ENCODE measurements at places on chromosomes 6 and 20.
A peak's percentile ranks its signal among the peaks of the same experiment; 100 is the strongest.

GRCh38 chr6:131122007-131122406 lies 13.3 kb upstream of the AKAP7 start:
- no peak for DNase-seq

DNA sequence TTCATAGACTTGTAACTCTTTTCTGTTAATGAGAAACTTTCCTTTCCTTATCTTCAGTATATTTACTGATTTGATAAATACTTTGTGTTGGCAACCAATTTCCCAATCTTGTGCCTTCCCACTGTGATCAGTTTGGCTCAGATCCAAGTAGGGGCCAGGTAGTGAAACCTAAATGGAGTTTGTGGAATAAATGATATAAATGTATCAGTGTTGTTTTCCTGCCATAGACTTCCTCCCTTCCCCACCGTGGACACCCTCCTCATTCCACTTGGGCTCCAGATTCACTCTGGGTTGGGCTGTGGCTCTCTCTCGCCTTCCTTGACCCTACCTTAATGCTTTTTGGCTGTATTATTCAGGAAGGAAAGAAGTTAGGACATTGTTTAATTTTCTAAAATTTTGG lies 1.3 kb downstream of the ZKSCAN3 start:
- DNase-seq: no peak

GRCh38 chr6:158552055-158552795 lies 7.7 kb upstream of the TMEM181 start:
- no peak for DNase-seq

- no peak for DNase-seq
Observed at GRCh38 chr20:60900618-60901017, 351.4 kb upstream of the CDH4 start.

- DNase-seq: no peak
Observed at GRCh38 chr6:22343864-22344263, 47.0 kb upstream of the PRL start.

DNA sequence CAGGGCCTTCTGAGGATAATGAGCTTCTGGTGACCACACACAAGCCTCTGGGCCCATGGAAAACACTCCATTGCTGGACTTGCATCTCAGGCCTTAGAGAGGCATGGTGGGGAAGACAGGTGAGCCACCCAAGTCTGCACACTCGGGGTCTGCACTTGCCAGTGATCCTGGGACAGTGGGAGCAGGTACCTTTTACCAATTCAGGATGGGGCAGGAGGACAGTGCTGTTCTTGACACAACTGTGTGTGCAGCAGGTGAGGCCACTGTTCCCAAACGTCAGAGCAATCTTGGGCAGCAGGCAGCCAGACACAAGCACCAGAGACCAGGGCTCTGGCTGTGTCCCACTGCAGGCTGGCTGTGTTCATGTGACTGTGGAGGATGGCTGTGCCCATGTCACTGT lies 221.3 kb downstream of the ERMARD start:
- DNase-seq: no peak

- no peak for DNase-seq
Observed at GRCh38 chr6:39508515-39508914, 186.0 kb upstream of the KCNK16 start.

- DNase-seq: no peak
Observed at GRCh38 chr6:108113557-108114519, 39.3 kb upstream of the OSTM1 start.

DNA sequence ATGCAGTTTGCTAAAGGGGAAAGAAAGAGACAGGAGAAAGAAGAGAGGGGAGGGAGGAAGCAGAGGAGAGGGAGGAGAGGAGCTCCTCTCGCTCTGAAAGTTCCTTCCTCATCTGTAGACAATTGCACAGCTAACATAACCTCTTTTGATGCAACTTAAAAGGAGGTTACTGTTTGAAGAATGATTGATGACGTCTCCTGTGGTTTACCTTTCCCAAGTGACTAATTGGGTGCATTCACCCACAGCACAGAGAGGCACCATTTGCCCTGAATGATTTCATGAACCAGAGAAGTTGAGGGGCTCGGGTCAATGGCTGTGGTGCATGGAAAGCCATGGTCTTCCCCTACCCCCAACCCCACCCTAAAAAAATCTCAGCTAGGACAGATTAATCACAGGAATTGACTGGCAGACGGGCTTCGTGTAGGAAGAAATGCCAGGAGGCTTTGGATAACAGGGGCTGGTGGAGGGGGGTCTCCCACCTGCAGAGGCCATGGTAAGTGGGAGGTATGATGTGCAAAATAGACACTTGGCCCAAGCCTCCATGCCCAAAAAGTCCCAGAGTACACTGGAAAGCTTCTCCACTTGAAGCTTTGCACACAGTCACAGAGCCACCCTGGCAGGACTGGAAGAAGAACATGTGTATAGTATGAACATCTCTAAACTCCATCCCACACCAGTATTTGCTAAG lies 213.7 kb downstream of the ANKRD60 start:
- DNase-seq: no peak

- DNase-seq: no peak
Observed at GRCh38 chr6:39834278-39834677, 42.1 kb downstream of the DAAM2 start.

- DNase-seq: peak; percentile 42
Observed at GRCh38 chr6:27251112-27251605, 3.7 kb downstream of the PRSS16 start.

- DNase-seq: no peak
Observed at GRCh38 chr6:84809455-84809854, 45.1 kb upstream of the TBX18 start.

- no peak for DNase-seq
Observed at GRCh38 chr20:41038878-41039404, 10.3 kb downstream of the TOP1 start.

DNA sequence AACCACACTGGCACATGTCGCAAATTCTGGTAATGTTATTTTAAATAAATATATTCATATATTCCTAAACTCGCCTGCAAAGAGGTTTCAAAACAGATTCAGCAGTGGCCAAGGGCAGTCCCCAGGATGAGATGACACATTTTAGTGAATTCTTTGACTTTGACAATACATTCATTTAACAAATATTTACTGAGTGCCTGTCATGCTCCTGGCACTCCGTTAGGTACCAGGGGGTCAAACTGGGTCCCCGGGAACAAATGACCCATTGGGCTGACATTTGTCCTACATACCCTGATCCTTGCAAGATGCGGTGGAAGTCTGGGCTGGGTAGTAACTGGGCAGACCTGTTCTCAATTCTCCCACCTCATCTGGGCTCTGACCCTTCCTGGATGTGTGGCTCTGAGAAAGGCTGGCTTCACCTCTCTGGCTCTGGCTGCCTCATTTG lies 74.9 kb downstream of the FYN start:
- no peak for DNase-seq

GRCh38 chr20:7989379-7989778 lies 30.2 kb downstream of the TMX4 start:
- no peak for DNase-seq

DNA sequence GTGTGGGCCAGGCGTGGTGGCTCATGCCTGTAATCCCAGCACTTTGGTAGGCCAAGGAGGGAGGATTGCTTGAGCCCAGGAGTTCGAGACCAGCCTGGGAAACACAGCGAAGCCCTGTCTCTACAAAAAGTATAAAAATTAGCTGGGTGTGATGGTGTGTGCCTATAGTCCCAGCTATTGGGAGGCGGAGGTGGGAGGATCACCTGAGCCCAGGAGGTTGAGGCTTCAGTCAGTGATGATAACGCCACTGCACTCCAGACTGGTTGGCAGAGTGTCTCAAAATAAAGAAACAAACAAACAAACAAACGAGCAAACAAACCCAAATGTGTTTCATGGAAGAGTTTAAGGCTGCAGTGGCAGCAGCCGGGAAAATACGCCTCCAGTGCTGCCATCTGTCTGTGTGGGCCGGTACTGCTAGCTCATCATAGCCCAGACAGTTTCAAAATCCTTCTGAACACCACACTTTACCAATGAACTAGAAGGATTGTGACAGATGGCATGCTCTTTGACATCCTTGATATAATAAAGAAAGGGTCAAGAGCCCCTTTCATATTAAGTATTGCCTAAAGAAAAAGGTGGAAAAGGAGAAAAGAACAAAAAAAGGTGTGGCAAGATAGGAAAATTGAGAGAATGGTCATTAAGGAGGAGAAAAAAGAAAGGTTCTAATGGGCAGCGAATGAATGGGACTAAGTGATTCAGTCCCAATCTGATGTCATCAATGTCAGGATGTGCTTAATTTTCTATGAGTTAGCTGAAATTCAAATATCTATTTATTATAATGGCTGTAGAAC lies 298.6 kb downstream of the SYNE1 start:
- peak; percentile 35 for DNase-seq

- no peak for DNase-seq
Observed at GRCh38 chr6:123770247-123770949, 33.3 kb upstream of the NKAIN2 start.

GRCh38 chr6:141719476-141719875 lies 413.2 kb upstream of the GJE1 start:
- no peak for DNase-seq

DNA sequence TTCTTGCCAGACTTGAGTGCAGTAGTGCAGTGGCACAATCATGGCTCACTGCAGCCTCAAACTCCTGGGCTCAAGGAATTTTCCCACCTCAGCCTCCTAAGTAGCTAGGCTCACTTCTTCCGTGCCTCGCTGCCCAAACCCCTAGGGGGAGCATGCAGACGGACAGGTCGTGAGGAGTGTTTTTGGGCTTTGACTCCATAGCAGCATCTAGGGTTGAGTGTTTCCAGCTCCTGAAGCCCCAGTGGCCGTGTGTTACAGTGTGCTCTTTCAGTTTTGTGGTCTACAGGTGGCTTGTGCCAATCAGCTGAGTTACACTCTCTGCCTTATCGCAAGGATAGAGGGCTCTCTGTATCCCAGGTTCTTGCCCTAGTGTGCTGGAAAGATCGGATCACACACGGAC lies 33.4 kb downstream of the NCOA3 start:
- no peak for DNase-seq

GRCh38 chr20:49695830-49696229 lies 17.8 kb downstream of the B4GALT5 start:
- no peak for DNase-seq

DNA sequence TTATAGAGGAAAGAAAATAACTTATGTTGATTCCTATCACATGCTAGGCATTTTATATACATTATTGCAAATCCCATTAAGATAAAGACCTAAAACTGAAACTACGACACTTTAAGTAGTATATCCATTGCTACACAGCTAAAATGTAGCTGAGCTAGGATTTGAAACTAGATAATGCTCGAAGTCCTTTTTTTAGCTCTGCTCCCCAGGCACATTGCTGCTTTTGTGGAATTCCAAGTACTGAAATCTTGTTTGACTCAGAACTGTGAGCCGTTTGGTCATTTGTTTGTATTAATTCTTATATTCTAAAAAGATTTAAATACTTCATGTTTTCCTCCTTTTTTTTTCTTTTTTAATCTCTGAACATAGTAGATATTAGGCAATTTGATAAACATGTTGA lies 644.8 kb downstream of the HACE1 start:
- DNase-seq: no peak
